ENCODE measurements at places on chromosomes 1 and 21. TPM values are rescaled to one million over a fixed set of nuclear protein-coding genes. Genes with fewer than 3 reads are reported as not detected.

The AMY1B gene
- total RNA-seq: not detected

The SLC22A15 gene
- total RNA-seq: 0.60 TPM

The CSMD2 gene
- total RNA-seq: 1.1 TPM

The ANP32E gene
- total RNA-seq: 41.5 TPM

The GJB3 gene
- total RNA-seq: not detected

The SPRR5 gene
- not detected for total RNA-seq

The OR6K6 gene
- total RNA-seq: not detected

DNA sequence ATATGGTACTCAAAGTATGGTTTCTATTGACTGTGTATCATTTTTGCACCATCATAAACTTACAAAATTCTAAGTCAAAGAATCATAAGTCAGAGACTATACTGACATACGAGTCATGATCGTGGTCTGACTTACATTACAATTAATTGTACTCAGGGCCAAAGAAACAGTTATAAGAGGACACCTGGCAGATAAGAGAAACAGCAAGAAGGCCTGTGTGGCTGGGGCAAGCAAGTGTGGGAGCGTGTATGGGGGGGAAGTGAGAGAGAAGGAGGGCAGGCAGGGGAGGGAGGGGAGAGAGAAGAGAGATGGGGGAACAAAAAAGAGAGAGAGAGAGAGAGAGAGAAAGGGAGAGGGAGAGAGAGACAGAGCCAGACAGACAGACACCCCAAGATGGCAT lies 70.9 kb downstream of the RERE start:
- DNase-seq: peak; percentile 25

DNA sequence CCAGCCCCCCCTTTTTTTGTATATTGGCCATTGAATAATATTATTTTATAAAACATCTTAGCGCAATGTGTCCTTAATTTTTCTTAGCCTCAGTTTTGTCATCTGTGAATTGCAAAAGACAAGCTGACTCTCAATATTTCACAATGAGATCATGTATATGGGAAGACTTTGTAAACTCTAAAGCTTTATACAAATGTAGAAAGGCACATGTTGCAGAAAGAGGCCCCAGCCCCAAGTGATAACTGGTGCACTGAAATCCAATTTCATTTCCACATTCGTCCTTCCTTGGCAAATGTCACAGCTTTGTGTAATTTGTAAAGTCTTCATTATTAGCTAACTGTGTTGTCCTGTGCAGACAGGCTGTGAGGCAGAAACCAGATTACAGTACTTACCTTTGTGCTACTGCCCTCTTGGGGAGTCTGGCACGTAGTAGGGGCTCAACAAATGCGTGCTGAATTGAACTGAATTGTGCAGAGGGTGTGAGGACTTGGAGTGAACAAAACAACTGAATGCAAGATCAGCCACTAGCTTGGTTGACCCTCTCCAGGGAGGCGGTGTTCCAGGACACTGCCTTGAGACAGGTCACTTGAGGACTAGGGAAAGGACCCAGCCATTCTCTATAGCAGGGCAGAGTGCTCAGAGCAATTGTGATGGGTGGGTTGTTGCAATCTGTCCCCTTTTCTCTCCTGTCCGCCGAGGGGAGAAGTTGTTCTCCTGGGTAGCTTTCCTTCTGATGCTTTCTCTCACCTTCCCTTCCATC lies 74.6 kb downstream of the LMO4 start:
- DNase-seq: no peak

DNA sequence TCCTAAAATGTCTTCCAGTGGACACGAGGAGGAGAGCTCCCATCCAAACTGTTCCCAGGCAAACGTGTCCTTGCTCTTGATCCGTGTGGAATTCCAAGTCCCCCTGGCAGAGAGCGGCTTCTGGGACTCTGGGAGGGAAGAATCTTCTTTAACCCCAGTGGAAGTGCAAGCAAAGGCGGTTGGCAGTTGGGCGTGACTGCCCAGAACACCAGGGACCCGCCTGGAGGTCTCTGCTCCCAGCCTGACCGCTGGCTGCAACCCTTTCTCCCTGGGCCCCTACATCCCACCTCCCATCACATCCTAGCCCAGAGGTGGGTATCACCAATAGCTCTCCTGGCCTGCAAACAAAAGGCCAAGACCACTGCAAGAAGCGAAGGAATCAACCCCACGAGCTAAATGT lies 17.8 kb downstream of the CASZ1 start:
- no peak for DNase-seq

DNA sequence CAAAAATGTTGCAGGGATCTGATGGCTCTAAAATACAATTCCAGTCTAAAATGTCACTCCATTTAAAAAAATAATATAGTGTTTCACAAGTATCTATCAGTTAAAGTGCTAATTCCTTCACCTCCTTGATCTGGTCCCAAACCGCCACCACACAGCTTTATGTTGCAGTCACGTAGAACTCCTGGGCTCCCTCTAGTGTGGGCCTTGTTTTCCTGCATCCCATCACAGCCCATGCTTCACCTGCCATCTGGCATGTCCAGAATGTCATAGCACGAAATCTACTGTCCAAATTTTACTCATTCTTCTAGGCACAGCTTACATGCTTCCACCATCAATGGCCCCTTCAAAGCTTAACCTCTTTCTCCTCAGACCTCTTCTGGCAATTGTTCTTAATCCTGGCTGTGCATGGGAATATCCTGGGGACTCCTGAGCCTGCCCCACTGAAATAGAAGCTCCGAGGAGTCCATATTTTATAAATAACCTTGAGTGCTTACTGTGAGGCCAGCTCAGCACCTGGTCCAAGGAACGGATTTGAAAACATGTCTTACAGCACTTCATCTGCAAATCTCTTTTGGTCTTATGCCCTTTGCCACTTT lies 15.5 kb downstream of the FYB2 start:
- peak; percentile 49 for DNase-seq

DNA sequence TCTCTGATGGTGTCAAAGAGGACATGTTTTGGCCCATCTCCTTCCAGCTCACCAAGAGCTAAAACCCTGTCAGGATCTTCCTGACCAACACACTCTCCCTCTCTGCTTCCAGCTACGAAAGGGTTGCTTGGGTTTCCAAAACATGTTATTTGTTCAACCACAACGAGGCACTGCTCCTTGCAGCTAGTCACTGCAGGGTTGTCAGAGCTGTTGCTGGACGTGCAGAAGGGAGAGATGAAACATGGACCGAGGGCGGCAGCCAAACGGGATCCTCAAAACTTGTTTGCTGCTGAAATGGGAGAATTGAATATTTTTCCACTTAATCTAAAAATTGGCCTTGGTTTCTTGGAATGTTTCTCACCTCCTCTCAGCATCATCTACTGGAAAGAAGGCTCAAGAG lies 12.4 kb downstream of the ZBTB18 start:
- DNase-seq: no peak

GRCh38 chr1:40534589-40534988 lies 3.2 kb downstream of the ZNF684 start:
- DNase-seq: no peak

DNA sequence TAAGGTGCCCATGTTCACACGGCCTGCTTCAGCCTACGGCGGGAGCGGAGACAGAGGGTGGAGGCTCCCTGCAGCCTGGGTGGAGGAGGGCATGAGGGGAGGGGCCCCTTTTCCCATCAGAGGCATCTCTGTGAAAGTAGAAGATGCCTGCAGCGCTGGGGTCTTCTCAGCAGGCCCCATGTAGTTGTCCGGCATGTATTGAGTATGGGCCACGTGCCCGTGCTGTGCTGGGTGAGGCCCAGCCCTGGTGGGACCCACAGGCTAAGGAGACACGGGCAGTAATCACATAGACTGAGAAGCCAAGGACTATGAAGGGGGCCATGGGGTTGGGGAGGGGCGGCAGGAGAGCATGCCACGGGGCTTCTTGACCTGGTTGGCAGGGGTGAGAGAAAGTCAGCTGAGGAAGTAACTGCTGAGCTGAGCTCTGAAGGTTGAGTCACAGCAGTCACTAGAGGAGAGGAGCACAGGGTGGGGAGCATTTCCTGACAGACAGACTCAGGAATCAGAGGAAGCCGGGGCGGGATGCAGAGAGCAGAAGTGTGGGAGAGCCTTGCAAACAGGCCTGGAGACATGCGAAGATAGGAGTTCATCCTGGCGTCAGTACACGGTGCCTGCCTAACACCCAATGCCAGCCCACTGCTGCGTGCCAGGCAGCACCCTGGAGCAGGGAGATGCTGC lies 21.6 kb downstream of the PSEN2 start:
- no peak for DNase-seq

DNA sequence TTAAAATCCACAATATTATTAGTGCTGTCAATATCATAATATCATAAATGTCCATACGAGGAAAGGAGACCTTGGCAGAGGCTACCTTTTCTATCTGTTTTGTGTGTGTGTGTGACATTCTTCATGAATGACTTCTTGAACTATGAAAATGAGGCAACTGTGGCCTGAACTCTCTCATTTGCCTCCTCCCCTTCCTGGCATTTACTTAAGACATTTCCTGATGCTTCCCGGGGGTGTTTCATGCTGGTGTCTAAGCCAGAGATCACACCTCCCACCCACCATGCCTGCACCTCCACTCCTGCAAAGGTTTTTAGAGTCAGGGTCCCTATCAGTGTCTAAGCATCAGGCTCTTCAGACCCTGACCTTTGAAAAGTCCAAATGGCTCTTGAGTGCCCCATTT lies 420.9 kb downstream of the KIF26B start:
- no peak for DNase-seq

GRCh38 chr1:29292344-29292743 lies 56.0 kb downstream of the PTPRU start:
- no peak for DNase-seq

DNA sequence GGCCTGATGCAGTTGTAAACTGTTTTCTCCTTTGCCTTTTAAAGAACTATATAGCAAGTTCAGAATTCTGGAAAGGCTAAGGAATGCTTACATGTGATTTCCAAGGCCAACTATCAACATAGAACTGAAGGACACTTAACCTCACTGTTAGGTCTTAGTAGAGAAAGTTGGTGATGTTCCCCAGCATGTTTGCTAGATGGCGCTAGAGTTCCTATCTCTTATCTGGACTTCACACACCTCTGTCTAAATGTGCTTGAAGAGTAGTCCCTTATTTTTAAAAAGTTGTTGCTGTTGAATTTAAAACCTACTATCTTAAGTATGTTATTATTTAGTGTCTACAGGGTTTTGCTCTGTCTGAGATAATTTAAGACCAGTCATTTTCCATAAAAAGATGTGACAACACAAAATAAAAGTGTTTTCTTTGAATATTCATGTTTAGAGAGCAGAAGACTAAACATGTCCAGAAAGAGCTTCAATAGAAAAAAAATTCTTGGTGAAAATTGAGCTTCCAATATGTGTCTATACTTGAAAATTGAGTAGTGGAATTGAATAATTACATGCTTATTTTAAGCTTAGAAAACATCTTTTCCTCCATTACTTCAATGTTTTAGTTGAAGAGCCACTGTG lies 237.3 kb downstream of the S1PR1 start:
- no peak for DNase-seq

DNA sequence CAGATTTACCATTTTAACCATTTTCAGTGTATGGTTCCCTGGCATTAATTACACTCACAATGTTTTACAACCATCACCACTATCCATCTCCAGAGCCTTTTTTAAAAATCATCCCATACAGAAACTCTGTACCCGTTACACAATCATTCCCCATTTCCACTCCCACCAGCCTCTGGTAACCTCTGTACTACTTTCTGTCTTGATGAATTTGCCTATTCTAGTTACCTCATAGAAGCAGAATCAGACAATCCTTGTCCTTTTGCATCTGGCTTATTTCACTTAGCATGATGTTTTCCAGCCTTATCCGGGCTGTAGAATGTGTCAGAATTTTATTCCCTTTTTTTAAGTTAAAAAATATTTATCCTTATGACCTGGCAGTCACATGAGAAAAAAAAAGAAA lies 33.0 kb downstream of the PGM1 start:
- no peak for DNase-seq

- no peak for DNase-seq
These were observed 58.9 kb downstream of the SWT1 start for GRCh38 chr1:185215911-185216310.

- DNase-seq: no peak
These were observed 6.9 kb downstream of the S100A12 start for GRCh38 chr1:153368495-153368894.
